ENCODE measurements at places on chromosomes 3 and 15.

- no peak for DNase-seq
These were observed 39.3 kb upstream of the SSR3 start for GRCh38 chr3:156594219-156594683.

DNA sequence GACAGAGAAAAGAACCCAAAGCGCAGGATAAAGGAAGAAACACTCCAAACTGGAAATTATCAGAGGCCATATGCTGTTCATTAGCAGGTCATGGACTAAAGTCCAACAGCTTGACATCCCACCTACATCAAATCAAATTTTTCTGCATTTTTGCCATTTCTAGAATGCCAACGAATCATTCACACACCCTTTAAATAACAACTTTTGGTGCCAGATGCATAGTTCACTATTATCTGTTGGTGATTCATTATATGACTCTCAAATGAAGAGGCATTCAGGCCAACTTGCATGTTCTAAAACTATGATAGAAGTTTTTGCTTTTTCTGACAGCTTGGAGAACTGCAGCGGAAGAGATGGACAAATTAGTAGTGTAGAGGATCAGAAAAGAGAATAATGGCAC, 529.8 kb upstream of the NAALADL2 start:
- no peak for DNase-seq

DNA sequence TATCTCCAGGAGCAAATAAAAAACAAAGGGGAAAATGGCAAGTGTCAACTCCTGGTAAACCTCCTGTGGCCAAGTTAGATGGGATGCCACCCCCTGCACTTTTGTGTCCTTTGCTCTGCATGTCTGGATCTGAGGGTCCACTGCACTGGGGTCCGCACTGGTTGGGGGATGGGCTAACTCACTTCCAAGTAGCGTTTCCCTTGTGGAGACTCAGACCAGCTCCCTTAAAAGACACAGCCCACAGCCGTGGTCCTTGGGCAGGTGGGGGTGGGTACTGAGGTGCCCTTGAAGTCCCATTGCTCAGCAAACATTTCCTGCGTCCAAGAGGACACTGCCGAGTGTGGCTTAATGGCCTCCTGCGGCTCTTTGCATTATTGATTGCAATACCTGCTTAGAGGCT, 188.2 kb downstream of the MEGF11 start:
- no peak for DNase-seq

DNA sequence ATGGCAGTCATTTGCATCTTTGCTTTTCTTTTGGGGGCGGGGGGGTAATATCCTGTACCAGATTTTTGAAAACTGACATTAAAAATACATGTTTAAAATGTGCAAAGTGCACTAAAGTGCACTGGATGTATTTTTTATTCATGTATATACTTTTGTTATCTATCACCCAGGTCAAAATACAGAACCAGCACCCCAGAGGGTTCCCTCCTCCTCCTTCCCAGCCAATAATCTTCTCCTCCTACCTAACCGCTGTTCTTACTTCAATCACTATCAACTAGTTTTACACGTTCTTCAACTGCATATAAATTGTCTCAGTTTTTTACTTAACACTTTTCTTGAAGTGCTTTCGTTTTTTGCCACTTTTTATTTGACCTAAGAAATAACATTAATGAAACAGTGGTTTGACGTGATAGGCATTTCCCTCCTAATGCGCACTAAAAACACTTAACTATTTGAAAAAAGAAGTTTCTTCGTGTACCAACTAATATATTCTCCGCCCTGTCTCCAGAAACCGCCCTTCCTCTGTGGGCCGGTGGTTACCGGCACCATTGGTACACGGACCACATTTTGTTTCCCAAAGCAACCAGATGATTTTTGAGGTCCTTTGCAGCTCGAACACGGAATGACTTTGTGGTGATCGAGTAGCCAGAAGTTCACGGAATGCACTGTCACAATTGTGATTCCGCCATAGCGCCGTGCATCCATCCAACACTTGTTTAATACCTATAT, 836 bp upstream of the AKAP13 start:
- no peak for DNase-seq

GRCh38 chr3:184604039-184604601, 42.5 kb downstream of the EPHB3 start:
- DNase-seq, result no peak

- no peak for DNase-seq
These were observed 30.7 kb upstream of the SLC24A5 start for GRCh38 chr15:48090115-48090514.

DNA sequence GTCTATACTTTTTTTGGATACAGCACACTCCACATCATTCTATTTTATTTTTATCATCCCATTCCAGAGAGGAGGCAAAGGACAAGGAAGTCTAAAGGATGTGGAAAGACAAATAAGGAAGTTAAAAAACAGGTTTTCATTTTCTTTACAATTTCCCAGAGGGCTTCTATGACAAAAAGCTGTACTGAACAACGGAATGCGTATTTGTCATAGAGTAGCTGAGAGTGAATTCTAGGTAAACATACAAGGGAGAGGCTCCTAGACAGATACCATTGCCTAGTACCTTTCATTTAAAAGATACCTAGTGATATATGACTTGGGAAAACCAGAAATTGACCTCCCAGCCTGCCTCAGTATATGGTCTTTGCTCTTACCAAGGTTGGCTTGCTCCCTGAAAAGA, 341.7 kb downstream of the FHIT start:
- no peak for DNase-seq

DNA sequence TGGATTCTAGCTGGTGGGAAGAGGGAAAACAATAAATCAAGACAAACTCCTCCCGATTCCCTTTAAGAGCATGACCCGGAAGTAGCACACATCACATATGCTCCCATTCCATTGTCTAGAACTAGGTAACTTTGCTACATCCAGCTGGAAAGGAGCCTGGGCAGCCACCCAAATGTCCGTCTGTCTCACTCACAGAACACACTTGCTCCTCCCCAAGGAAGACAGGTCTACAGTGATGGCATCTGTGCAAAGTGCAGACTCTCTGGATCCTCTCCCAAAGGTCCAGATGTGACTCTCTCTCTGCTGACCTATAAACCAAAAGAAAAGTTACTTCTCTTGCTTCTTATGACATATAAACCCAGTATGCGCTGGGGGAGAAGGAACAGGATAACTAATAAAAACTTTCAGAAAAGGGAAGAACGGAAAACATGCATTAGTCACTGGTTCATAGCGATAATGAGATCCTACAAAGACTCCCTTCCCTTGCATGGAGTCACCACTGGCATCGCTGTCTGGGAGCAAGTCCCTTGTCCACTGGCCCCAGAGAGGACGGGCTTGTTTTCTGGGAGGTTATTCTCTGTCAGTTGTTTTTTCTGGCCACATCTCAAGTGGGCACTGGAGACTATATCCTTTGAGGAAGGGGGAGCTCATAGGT, 29.8 kb upstream of the EPHB3 start:
- no peak for DNase-seq

- no peak for DNase-seq
These were observed 45.8 kb downstream of the ZNF710 start for GRCh38 chr15:90046911-90047392.

- no peak for DNase-seq
These were observed 17.1 kb downstream of the SNX1 start for GRCh38 chr15:64112904-64113303.

- no peak for DNase-seq
These were observed 250.2 kb downstream of the LPP start for GRCh38 chr3:188404124-188404523.

DNA sequence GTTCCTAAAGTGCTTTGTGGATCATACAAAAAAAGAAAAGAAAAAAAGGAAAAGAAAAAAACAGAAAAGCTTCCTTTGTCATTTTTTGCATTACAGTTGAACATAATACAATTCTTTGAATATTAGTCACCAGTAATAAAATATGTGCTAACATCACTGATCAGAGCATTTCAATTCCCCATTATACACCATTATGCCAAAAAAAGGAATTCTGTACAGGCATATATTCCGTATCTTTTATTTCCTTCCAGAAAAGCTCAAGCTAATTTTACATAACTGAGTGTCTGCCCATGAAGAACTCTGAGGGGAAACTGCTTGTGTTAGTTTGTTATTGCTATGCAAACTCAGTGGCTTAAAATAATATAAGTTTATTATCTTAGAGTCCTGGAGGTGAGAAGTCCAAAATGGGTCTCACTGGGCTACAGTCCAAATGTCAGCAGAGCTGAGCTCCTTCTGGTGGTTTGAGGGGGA, 377.9 kb downstream of the GAP43 start:
- DNase-seq, result no peak

DNA sequence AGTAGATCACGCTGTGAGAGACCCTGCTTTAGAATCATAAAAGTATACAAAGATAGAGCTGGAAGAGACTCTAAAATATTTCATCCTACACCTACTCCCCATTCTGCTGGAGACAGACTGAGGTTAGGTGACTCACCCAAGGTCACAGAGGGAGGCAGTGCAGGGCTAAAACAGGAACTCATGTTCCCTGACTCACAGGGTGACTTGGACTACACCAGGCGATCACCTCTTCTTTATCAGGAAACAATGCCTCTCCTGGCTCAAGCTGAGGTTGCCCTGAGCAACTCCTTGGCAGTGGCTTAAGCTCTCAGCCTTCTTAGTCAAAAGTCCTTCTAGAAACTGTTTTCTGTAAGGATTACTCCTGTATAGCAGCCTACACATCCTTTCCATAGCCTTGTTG, 26.4 kb upstream of the TNFAIP8L3 start:
- DNase-seq, result no peak

GRCh38 chr3:49966233-49966942, 26.4 kb downstream of the RBM6 start:
- no peak for DNase-seq

DNA sequence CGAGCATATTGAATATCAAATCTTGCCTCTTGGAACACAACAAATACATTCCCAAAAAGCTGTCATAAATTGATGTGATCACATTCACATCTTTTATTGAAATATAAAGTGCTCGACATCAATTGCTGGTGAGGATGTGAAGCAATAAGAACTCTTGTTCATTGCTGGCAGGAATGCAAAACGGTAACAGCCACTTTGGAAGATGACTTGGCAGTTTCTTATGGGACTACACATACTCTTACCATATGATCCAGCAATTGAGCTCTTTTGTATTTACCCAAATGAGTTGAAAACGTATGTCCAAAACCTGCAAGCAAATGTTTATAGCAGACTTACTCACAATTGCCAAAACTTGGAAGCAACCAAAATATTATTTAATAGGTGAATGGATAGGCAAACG, 234.9 kb downstream of the CACNA2D3 start:
- no peak for DNase-seq

GRCh38 chr15:74196175-74196574, 6.4 kb downstream of the STRA6 start:
- DNase-seq, result no peak

- no peak for DNase-seq
These were observed 93.0 kb downstream of the CPN2 start for GRCh38 chr3:194257916-194258668.

DNA sequence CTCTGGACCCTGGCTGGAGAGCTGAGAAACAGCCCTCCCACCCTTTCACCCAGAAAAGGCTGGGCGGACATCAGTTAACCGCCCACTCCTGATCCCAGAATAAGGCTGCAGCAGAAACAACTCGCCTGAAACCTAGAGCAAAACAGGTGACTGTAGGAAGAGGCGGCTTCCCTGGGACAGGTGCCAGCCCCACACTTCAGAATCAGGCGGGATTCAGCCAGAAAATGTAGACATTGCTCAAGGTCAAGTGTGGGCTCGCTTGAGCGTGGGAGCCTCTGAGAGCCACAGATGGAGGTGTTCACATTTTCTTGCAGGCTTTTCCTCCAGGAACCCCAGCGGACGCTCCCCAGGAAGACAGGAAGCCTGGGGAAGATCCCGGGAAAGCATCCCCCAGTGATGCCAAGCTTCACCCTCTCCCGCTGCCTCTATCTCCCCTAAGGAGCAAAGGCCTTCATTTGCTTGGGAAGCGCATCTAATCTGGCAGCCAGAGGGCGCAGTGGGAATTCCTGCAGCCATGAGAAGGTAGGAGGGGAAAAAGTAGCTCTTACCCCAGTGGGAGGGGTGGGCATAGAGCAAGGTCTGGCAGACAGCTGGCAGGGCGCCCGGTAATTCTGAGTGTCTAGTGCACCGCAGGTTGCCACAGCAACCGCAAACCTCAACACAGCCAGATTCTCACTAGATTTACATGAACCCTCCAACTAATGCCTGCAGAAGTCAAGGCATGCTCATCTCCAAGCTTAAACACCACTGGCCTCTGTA, 77.7 kb downstream of the OCA2 start:
- no peak for DNase-seq

DNA sequence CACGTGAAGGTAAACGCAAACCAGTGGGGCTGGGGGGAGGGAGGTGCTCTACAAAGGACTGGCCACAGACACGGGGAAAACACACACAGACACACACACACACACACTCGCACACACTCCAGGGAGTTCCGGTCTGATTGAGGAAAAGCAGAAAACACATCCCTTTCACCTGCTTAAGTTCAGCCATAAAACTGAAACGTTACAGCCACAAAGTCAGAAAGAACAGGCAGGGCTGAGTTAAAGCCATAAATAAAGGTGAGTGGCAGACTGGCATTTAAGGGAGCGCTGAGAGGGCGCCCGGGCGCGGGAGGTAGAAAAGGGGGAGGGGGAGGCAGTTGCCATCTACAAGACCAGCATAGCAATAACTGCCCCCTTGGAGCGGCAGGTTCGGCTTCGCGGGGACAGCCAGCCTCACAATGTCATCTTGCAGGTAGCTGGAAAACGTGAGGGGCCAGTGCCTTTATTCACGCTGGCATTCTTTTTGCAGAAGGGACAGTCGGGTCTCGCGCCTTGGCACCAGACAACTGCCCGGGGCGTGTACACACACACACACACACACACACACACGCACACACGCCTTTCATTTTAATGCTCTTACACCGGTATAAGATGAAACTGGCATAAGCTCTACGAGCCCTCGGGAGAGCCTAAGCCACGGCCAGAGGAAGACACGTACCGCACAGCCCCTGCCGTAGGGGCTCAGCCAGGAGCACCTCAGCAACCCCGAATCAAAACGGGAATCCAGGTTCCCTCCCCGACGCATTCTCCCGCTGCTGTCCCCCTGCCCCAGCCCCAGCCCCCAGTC, 866 bp downstream of the TNIK start:
- peak; percentile 46 for DNase-seq

GRCh38 chr15:101209285-101209845, 42.5 kb downstream of the CHSY1 start:
- no peak for DNase-seq
